ENCODE measurements at places on chromosomes 3 and 15.

DNA sequence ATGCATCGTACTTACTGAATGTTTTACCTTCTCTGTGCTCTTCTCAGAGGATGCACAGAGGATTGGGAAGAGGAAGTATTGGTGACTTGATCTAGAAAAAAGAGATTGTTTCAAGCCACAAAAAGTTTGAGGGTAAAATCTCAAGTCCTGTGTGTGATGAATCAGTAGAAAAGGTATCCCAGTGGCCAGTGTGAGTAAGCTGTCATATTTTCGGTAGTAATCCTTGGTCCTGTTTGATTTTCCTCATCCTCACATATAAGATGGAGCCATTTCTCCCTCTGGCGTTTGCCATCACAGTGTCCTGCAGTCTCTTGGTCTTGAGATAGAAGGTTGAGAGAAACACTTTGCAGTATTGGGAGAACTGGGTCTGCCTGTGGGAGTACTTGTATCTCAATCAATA, 166.8 kb downstream of the LPP start:
- no peak for DNase-seq

DNA sequence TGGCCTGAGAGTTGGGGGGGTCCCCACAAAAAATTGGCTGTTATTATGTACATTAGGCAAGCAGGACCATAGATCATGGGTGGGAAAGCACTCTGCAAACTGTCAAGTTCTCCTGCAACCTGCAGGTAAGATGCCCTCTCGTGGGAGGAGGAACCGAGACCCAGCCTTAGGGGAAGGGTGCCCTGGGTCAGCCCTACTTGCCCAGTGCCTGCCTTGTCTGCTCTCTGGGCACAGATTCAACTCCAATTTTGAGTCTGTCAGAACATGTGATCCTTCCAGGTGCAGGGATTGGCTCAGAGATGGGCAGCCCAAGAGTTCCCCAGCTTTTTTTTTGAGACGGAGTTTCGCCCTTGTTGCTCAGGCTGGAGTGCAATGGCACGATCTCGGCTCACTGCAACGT, 99.2 kb downstream of the PLXNA1 start:
- DNase-seq = no peak

GRCh38 chr15:59237924-59238331, 31.3 kb downstream of the LDHAL6B start:
- no peak for DNase-seq

DNA sequence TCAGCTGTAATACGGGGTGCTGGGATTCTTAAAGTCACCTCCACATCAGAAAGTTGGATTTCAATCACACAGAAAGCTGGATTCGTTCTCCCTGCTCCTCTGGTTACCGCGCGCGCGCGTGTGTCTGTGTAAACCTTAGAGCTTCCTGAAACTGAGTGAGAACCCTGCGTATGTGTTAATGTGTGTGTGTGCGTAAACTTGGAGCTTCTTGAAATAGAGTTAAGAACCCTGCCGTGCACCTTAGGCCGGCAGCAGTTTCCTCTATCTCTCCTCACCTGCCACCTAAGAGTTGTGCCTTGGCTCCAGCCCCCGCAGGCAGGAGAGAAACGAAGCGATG, 531 bp downstream of the LZTFL1 start:
- DNase-seq = no peak

DNA sequence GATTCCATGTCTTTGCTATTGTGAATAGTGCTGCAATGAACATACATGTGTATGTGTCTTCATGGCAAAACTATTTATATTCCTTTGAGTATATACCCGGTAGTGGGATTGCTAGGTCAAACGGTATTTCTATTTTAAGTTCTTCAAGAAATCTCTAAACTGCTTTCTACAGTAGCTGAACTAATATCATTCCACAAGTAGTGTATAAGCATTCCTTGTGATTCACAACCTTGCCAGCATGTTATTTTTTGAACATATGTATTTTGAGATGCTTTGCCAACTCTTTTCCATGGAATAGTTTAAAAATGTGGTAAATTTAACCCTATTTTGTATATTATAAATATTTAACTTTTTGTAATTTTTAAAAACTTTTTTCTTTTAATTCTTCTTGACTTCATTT, 592.7 kb upstream of the NAALADL2 start:
- no peak for DNase-seq

DNA sequence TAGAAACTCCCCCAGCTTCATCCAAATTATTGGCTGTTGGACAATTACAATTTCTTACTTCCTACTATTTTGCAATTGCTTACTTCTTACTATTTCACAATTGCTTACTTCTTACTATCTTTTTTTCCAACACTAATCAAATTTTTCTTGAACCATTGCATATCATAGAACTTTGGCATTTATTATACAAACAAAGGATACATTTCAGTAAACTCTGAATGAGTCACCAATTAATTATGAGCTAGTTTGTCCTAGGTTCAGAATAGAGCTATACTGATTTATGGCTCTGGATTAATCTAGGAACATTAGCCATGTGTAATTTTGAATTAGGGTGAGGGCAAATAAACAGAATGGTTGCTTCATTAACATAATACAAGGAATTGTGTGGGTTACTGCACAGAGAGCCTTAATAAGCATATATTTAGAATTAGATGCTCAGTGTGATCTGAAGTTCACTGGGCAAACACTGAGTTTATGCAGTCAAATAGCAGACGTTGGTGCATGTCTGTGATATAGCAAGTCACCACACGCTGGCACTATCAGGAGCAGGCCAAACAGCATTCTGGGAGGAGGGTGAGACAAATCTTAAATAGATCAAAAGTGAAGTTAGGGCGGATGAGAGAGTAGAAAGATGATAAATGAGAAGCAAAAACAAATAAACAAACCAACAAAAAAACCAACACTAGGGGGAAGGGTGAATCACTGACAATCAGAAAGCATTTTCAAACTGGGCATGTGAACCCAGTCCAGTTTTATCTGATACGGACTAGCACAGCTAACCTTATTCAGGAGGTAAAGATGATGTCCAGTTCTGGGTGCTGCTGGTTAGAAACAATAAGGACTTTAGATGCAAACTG, 21.5 kb downstream of the GABRR3 start:
- no peak for DNase-seq

DNA sequence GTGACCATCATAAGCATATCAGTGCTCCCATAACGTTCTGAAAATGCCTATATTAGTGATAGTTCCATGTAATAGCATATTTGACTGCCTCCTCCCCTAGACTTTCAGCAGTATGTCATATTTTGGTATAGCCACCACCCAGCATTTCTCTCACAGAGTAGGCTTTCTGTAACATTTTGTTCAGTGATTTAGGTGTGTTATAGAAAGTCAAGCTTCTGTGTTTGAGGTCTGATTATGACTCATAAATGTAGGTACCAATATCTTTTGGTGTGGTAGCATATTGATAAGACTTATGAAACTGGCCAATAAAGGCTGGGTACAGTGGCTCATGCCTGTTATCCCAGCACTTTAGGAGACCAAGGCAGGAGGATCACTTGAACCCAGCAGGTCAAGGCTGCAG, 34.3 kb upstream of the ZMAT3 start:
- DNase-seq = no peak

GRCh38 chr3:75985432-75985831, 200.1 kb upstream of the ZNF717 start:
- DNase-seq = no peak

DNA sequence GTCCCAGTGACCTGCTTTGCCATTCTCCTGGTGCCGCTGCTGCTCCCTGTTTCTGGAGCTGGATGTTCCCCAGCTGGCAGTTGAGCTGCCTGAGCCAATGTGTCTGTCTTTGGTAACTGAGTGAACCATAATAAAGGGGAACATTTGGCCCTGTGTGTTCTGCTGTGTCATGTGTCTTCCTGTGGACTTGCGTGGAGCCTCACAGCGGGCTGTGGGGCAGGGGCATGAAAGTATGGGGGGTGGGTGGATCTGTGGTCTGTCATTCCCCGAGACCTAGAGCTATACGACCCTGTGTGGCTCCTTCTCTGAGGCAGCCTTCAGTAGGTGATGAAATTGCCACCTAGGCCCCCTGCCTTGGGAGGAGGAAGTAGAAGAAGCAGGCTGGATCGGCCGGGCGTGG, 2.0 kb upstream of the PPCDC start:
- DNase-seq = no peak

DNA sequence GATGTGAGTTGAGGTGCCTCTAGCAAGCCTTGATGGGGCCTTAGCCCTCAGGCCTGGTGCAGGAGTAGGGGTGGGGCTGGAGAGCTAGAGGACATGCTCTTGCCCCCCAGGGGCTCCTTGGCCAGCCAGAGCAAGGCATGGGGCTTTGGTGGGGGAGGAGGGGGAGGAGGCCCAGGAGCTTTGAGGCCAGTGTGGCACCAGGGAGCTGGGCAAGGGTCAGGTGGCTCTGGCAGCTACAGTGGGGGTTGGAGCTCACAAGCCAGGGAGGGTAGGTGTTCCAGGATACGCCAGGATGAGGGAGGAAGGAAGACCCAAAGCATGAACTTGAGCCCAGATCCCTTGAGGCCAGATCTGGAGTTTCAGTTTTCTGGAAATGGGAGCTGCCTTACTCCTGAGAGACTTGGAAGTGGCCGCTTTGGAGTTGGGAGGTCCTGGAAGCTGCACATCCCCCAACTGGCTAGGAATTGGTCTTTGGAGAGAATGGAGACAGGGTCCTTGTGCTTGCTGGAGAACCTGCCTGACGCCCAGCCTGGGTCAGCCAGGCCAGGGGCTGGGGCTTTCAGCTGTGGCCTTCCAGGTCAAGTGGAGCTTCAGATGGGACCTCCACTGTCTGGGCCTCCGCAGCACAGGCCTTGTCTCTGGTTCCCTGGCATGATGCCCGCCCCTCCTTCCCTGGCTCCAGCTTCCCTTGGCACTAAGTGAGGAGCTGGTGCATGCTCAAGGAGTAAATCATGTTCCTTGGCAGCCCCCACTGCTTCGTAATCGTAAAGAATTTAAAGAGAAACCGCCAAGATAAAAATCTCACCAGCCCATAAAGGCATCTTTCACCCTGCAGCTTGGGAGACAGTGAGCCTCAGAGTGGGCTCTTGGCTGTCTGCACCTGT, 8.7 kb downstream of the SEMA3F start:
- DNase-seq = no peak

DNA sequence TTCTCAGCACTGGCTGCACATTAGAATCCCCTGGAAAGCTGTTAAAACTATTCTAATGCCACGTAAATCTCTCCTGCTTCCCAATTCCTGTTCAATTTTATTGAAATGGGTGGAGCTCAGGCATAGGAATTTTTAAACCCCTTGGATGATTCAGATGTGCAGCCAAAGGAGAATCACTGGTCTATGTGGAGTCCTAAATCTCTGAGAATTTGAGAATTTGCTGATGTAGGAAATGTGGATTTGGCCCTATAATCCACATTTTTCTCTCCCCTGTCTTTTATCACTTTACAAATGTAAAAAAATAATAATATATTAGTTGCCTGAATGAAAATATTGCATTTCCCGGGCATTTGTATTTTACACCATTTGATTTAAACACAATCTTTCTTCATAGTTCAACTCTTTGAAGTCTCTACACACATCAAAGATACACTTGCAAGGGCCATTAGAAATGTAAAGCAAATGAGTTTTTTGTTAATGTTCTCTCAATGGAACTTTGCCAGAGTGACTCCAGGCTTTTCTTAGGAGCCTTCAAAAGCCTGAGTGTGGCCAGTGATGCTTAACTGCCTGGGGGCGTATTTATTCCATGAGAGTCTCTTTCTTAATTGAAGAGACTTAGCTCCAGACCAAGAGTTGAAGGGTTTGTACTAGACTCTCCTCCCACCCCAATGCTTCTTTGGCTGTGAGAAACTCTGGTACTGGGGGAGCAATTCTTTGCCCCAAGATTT, 48.8 kb upstream of the PTX3 start:
- DNase-seq = no peak

All from memory B cell (primary cell).